ENCODE measurements at places on chromosomes 11 and 22. TPM values are rescaled to one million over a fixed set of nuclear protein-coding genes. Genes with fewer than 3 reads are reported as not detected.
A peak's percentile ranks its signal among the peaks of the same experiment; 100 is the strongest.

- no peak for DNase-seq
Observed at GRCh38 chr11:112583261-112583893, 322.7 kb upstream of the PLET1 start.

Gene GPHA2
- polyA plus RNA-seq: not detected

GRCh38 chr11:20719821-20720220, 50.4 kb downstream of the NELL1 start:
- no peak for DNase-seq

Gene LINC01488
- polyA plus RNA-seq: not detected

DNA sequence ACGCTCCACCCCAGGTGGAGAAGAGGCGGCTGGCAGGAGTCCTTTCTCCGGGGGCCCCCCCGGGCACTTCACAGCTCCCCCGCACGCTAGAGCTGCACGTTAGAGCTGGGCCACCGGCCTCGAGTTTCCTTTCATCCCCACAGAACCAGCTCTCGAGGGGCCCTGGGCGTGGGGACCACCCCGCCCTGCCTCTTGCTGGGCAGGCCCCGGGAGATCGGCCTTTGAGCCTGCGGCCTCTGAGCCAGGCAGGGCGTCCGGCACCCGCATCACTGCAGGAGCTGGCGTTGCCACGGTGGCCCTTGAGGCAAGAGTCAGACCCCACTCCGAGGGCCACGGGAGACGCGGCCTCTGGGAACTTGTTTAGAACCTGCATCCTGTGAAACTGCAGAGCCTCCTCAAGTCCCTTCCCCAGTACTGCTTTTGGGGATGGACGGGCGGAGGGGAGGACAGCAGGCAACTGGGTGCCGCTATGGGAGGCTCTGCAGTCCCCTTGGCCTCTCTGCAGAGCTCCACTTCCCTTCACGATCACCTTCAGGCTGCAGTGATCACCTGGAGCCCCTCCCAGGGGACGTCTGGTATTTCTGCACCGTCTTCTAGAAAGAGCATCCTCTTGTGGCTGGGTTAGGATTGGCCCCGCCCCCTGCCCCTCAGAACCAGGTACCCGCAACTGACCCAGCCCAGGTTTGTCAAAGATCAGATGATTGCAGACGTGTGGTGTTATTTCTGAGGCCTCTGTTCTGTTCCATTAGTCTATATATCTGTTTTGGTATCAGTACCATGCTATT, 13.9 kb upstream of the GAL start:
- no peak for DNase-seq

- no peak for DNase-seq
Observed at GRCh38 chr11:114116357-114116756, 56.8 kb downstream of the ZBTB16 start.

Gene OR2D2
- 0.14 TPM for polyA plus RNA-seq

Gene FZD4
- 0.53 TPM for polyA plus RNA-seq

Gene ANKK1
- 0.92 TPM for polyA plus RNA-seq

GRCh38 chr22:37242395-37242918, 1.6 kb downstream of the RAC2 start:
- no peak for DNase-seq

- no peak for DNase-seq
Observed at GRCh38 chr11:94025690-94026394, 4.7 kb downstream of the HEPHL1 start.

Gene NCR3LG1
- 3.9 TPM for polyA plus RNA-seq

GRCh38 chr11:9693801-9694553, 30.1 kb downstream of the SWAP70 start:
- no peak for DNase-seq

Gene MMP13
- not detected for polyA plus RNA-seq

Gene SSH3
- 24.8 TPM for polyA plus RNA-seq

Gene MYO18B
- polyA plus RNA-seq: not detected

Gene SLC5A1
- 1.8 TPM for polyA plus RNA-seq

- peak; percentile 56 for DNase-seq
Observed at GRCh38 chr11:117281159-117281558, 10.0 kb upstream of the BACE1-AS start.

GRCh38 chr11:134332189-134332631, 422 bp downstream of the GLB1L2 start:
- DNase-seq: no peak

Gene PGA3
- polyA plus RNA-seq: not detected

Gene GRM5
- not detected for polyA plus RNA-seq

- DNase-seq: no peak
Observed at GRCh38 chr22:20578192-20578591, 70.8 kb downstream of the MED15 start.

DNA sequence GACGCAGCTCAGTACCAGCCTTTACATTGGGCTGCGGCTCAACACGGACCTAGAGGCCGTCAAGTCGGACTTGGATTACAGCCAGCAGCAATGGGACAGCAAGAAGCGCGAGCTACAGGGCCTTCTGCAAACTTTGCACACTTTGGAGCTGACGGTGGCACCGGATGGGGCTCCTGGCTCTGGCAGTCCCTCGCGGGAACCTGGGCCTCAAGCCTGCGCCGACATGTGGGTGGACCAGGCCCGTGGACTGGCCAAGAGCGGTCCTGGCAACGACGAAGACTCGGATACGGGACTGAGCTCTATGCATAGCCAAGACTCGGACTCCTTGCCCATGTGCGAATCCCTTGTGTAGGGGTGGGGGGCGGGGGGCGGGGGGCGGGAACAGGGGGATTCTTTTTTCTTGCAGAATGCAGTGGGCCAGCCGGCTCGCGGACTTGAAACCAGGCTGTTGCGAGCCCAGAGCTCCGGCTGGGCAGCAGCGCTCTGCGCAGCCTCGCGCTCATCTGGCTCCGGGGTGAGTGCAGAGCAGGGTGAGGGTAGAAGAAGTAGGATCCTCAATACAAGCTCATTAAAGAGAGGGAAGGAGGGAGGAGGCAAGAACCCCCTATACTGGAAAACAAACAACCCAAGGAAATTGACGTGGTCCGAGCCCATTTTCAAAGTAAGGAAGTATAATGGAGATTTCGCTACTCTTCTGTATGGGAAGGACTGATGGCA, 1.8 kb downstream of the RASSF10 start:
- DNase-seq: no peak

Gene MUC2
- polyA plus RNA-seq: not detected

DNA sequence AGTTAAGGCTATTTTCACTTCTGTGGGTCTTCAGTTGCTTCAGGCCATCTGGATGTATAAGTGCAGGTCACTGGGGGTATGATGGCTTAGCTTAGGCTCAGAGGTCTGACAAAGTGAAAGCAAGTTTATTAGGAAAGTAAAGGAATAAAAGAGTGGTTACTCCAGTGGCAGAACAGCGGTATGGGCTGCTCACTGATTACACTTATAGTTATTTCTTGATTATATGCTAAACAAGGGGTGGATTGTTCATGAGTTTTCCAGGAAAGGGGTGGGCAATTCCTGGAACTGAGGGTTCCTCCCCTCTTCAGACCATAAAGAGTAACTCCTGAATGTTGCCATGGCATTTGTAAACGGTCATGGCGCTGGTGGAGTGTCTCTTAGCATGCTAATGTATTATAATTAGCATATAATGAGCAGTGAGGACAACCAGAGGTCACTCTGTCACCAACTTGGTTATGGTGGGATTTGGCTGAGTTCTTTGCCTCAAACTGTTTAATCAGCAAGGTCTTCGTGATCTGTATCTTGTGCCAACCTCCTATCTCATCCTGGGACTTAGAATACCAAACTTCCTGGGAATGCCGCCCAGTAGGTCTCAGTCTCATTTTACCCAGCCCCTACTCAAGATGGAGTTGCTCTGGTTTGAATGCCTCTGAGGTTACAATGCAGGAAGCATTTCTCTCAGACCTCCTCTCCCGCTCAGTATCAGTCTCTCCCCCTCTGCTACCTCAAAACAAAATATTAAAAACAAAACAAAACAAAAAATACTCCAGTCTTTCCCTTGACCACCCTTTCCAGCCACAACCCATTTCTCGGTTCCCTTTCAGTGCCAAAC, 106.6 kb upstream of the SLC22A12 start:
- DNase-seq: no peak

DNA sequence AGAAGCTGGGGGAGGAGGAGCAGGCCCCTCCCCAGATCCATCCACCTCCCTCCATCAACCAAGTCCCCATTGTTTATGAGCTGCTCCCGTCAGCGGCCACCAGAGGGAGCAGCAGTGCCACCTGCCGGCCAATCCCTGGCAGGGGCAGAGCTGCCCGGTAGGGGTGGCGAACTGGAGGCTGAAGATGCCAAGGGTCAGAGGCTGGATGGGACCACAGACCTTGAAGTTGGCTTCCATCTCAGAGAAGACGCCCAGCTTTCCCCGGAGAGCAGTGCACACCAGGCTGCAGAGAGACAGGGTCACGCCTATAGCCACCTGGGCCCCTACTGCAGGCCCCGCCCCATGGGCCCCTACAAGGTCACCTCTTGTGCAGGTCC, 3.6 kb downstream of the FIBP start:
- no peak for DNase-seq

Gene TECTA
- polyA plus RNA-seq: 0.21 TPM

- no peak for DNase-seq
Observed at GRCh38 chr11:127000981-127001380, 411 bp upstream of the KIRREL3 start.

DNA sequence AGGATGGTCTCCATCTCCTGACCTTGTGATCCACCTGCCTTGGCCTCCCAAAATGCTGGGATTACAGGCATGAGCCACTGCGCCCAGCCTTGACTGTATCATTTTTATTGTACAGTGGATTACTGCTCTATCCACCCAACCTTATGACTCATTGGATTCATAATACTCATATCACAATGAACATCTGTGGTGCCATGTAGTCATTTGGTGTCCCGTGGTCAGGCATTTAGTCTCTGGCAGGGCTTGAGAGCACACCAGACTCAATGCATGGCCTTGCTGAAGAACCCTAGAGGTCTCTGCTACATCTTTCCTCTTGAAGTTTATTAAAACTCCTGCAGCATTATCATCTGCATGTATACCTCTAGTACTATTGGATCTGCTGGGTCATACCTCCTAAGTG, 98.0 kb upstream of the LDLRAD3 start:
- no peak for DNase-seq

Gene CABP7
- not detected for polyA plus RNA-seq

DNA sequence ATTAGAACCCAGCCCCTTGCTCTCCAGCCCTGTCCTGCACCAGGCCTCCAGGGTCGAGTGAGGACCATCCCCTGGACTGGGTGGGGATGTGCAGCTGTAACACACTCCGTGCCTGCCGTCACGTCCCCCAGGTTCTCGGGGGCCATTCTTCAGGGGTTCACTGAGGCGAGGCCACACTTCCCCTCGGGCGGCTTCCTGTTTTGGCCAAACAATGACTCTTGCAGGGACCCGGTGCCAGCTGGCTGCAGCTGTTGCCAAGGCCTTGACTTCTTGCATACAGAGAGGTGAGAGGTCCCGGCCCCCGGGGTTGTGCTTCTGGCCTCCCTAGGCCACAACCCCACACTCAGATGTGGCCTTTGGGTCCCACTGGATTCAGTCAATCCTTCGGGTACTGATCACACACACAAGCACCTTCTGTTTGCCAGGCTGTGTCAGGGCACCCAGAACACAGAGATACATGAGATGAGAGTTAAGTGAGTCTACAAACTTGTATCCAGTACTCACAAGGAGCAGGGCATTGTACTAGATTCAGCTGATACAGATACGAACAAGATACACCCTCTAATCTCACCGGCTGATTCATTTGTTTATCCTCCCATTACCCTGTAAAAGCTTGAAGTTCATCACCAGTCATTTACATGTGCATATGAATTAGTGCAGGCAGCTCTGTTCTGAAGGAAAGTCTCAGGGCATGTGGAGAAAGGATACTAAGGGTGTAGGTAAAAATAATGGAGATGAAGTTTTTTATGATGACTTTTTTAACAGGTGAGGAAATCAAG, 32.9 kb downstream of the LRRC32 start:
- no peak for DNase-seq

DNA sequence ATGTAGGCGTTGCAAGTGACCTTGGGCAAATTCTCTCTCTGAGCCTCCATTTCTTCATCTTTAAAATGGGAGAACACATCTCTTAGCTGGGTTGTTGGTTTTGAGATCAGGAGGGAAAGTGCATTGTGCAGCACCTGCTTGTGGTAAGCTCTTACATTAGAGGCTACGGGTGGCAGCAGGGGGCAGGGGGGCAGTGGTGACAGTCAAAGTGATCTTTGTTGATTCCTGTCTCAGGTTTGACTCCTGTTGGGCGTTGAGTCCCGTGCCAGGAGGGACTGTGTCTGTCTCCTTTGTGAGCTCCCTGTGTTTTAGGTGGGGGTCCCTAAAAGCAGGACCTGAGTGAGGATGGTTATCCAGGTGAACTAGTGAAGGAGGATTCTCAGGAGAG, 101.7 kb downstream of the TP53I11 start:
- DNase-seq: no peak

DNA sequence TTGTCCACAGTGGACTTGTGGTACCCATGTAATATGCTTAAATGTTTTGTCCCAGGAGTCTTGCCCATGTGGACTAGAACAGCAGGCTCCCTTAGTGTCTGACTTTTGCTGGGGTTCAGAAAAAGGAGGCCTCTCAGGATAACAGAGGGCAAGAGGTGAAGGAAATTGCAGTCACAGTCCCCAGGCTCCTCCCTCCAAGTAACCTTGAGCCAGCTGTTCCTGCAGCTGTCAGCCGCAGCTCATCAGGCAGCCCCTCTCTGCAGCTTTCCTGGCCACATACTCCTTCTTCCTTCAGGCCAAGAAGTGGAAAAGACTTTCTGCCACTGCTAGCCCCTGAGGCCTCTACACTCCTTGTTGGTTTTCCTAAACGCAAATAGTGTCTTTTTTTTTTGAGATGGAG, 6.3 kb upstream of the MYO18B start:
- no peak for DNase-seq

DNA sequence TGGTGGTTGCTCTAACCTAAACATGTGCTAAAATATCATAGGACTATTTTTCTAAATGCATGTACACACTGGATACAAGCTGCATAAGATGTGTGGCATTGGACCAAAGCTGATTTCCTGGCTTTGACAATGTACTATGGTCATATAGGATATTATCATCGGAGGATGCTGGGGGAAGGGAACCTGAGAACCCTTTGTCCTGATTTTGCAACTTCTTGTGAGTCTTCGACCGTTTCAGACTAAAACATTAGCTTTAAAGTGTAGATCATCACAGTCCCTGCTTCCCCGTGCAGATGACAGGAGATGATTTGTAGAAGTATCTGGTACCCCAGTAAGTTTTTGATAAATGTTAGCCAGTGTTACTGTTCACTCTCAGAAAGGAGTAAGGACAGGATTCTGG, 554.7 kb downstream of the MIAT start:
- DNase-seq: no peak

DNA sequence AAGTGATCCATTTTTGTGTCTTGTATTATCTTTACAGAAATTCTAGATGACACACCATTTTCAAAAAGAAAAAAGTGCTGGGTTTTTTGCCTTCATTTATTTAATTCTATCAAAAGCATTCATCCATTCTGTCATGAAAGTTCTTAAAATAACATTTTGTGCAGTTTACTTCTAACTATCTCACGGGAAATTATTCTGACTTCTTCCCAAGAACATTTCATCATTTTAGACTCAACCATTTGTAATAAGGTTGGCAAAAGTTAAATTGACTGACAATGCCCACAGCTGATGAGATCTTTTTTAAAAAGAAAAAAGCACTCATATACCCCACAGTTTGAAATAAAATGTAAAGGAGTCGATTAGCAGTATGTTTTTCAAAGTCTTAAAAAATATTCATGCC, 68.5 kb downstream of the SBF2 start:
- DNase-seq: no peak

- DNase-seq: no peak
Observed at GRCh38 chr11:128725630-128726319, 31.9 kb downstream of the FLI1 start.

Gene ANGPTL5
- 0.03 TPM for polyA plus RNA-seq
